ENCODE measurements at places on chromosomes 2 and 18. TPM values are rescaled to one million over a fixed set of nuclear protein-coding genes. Genes with fewer than 3 reads are reported as not detected.
A peak's percentile ranks its signal among the peaks of the same experiment; 100 is the strongest.

- DNase-seq, result peak; percentile 27
- no peaks in the 10 kb centered on the region for H3K36me3 ChIP-seq
- H3K27me3 ChIP-seq, result no peaks in the 10 kb centered on the region
- no peak overlapping the region for H3K27ac ChIP-seq
- no peaks in the 10 kb centered on the region for H3K4me1 ChIP-seq
Observed at GRCh38 chr2:128424406-128425171, 105.9 kb upstream of the HS6ST1 start.

DNA sequence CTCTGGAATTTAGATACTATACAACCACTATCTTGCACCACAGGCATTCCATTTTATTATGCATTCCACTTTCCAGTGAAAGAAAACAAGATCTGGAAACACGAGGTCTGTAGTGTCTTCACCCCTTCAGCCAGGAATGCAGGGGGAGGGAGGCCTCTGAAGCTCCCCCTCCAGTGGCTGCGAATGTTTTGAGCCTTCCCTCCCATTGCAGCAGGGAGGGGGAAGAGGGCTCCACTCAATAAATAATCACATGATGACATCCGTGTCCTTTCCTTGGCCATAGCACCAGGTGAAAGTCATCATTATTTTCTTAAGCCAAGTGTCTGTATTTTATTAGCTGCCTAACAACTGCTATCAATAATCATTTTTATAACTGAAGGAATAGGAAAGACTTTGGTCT lies 38.6 kb downstream of the ALPK2 start:
- H3K4me3 ChIP-seq, result no peak overlapping the region
- H3K4me1 ChIP-seq, result peaks cover 18% of the 10 kb centered on the region

DNA sequence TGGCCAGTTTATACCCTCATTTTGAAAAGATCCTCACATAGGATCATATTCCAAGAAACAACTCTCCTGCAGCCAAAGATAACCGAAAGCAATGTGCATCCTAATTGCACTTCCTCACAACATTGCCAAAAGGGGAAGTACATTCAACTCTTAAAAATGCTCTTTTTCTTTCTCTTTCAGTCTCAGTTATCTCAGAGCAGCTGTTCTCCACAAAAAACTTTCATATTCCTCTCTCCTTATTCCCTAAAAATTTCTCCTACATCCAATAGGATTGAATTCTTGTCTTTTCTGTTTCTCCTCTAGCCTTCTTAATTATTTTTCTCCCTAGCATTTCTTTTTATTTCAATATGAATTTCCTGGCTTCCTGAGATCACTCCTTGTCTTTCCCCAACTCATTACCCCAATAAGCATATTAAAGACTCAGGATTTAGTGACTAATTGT lies 7.4 kb upstream of the VRK2 start:
- no peaks in the 10 kb centered on the region for H3K27me3 ChIP-seq
- no peak for DNase-seq
- no peak overlapping the region for H3K27ac ChIP-seq
- H3K4me3 ChIP-seq, result no peak overlapping the region

DNA sequence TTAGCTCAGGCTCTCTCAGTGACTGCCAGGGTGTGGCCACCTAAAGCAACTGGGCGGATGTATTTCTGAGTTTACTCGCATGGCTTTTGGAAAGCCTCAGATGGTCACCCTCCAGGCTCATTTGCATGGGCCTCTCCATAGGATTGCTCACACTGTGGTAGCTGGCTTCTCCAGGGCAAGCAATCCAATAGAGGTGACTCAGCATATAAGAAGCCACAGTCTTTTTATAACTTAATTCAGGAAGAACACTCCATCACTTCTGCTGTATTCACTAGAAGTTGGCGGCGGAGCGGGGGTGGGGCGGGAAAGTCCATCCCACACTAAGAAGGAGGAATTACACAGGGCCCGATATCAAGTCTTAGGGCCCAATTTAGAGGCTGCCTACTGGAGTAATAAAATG lies 3.6 kb upstream of the DOK6 start:
- no peak overlapping the region for H3K4me3 ChIP-seq
- H3K36me3 ChIP-seq, result no peaks in the 10 kb centered on the region
- no peak overlapping the region for H3K27ac ChIP-seq
- peaks cover 2% of the 10 kb centered on the region for H3K27me3 ChIP-seq
- DNase-seq, result no peak
- peaks cover 11% of the 10 kb centered on the region for H3K4me1 ChIP-seq

GRCh38 chr18:2971741-2972552 lies 41.0 kb downstream of the LPIN2 start:
- DNase-seq, result peak; percentile 69
- peaks cover 63% of the 10 kb centered on the region for H3K4me1 ChIP-seq
- H3K4me3 ChIP-seq, result no peak overlapping the region
- no peaks in the 10 kb centered on the region for H3K36me3 ChIP-seq
- no peaks in the 10 kb centered on the region for H3K27me3 ChIP-seq

DNA sequence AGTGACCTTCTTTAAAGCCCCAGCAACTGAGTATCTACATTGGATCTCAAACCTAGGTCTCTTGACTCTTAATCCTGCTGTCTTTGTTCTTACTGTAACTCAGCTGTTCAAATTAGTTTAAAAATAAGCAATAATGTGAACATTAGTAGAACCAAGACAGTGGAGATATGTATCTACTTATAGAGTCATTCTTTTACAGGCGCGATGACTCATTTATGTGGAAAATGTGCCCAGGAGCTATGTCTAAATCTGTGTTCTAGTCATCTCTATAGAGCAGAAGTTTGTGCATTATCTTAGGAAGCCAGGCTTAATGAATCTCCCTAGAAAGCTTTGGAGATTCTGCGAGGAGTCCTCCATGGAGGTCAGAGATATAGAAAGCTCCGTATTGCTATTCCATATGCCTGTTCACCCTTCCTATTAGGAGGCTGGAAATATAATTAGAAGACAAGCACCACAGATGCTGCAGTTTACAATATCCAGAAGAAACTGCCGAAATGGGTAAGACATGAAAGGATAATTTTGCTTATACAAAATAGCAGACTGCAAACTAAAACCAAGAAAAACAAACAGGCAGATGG lies 211.6 kb downstream of the TRIB2 start:
- H3K36me3 ChIP-seq, result no peaks in the 10 kb centered on the region
- H3K4me1 ChIP-seq, result peaks cover 34% of the 10 kb centered on the region
- H3K4me3 ChIP-seq, result no peak overlapping the region
- H3K27me3 ChIP-seq, result no peaks in the 10 kb centered on the region
- H3K27ac ChIP-seq, result peak overlapping the region; percentile 41

DNA sequence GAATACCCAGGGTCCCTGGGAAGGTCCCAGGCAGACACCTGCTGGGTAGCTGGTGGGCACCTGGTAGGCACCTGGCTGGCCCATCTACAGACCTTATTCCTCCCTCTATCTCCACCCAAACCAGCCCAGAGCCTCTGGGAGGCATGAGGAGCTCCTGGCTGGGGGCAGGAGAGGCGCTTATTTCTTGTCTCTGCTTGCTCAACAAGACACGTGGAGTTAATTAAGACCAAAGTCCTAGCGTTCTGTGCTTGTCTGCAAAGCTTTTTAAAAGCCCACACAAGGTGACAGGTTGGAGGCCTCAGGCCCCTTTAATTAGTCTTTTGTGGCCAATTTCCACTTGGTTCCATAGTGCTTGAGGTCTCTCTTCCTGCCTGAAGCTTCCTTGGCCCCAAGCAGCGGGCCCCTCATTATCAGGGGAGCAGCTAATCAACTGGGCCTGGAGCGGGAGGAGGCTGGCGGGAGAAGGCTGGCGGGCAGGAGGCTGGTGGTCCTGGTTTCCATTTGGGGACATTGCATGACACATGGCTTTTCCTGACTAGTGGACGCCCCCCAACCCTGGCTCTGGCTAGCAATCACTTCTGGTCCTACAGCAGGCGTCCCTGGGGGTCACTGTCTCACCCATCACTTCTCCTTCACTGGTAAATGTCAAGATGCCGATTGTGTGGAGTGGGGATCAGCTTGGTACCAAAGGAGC lies 65.4 kb upstream of the HDAC4 start:
- no peaks in the 10 kb centered on the region for H3K27me3 ChIP-seq
- no peaks in the 10 kb centered on the region for H3K36me3 ChIP-seq
- DNase-seq, result peak; percentile 53
- H3K4me3 ChIP-seq, result no peak overlapping the region
- H3K27ac ChIP-seq, result no peak overlapping the region
- peaks cover 10% of the 10 kb centered on the region for H3K4me1 ChIP-seq

- H3K27me3 ChIP-seq, result peaks cover 20% of the 10 kb centered on the region
- H3K27ac ChIP-seq, result no peak overlapping the region
- no peak overlapping the region for H3K4me3 ChIP-seq
- no peaks in the 10 kb centered on the region for H3K4me1 ChIP-seq
Observed at GRCh38 chr18:37577051-37577611, 11.5 kb upstream of the CELF4 start.

DNA sequence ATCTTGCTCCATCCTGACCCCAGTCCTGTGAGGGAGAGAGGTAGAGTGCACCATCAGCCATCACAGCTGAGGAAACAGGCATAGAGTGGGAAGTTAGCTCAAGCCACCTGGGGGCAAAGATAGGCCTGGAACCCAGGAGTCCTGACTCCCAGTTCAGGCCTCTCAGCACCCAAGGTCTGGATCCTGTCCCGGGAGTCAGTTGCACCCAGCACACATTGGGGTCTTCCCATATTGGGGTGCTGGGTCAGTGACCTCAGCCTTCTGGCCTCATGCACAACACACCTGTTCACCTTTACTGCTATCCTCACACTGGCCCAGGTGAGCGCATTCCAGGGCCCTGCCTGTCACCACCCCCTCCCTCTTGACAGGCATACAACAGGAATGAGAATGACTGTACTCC lies 24.7 kb downstream of the ST8SIA5 start:
- H3K4me1 ChIP-seq, result no peaks in the 10 kb centered on the region
- H3K27ac ChIP-seq, result no peak overlapping the region
- no peaks in the 10 kb centered on the region for H3K27me3 ChIP-seq
- DNase-seq, result no peak
- H3K4me3 ChIP-seq, result no peak overlapping the region
- H3K36me3 ChIP-seq, result no peaks in the 10 kb centered on the region

DNA sequence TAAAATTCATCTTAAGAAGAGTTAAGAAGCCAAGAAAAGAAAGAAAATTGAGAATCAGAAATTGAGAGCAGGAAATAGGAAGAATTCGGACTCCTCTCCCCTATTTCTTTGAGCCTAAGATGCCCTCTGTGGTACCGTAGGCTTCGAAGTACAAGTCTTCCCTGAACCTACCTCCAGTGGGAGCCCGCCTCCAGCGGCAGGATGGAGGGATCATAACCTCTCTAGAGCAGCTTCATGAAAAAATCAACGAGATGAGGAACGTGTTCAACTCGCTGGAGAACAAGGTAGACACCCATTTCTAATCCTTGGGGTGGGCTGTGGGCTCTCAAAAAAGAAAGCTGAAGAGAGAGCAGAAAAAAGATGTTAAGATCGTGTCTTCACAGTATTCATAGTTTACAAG lies 36.3 kb downstream of the ARHGEF33 start:
- H3K4me1 ChIP-seq, result no peaks in the 10 kb centered on the region
- H3K27ac ChIP-seq, result no peak overlapping the region
- no peaks in the 10 kb centered on the region for H3K27me3 ChIP-seq

DNA sequence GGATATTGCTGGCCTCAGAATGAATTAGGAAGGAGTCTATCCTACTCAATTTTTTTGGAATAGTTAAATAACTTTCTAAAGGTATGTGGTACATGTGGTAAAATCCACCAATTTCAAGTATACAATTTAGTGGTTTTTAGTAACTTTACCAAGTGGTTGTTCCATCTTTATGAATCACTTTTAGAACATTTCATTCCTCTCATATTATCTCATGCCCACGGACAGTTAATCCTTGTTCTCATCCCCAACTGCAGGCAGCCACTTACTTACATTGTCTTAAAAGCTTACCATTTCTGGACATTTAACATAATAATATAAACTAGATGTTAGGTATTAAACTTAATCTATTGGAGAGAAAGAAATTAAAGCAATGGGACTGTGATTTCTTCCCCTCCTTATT lies 146.3 kb upstream of the ZC3H15 start:
- H3K27ac ChIP-seq, result no peak overlapping the region
- H3K36me3 ChIP-seq, result no peaks in the 10 kb centered on the region
- no peaks in the 10 kb centered on the region for H3K4me1 ChIP-seq
- DNase-seq, result no peak

DNA sequence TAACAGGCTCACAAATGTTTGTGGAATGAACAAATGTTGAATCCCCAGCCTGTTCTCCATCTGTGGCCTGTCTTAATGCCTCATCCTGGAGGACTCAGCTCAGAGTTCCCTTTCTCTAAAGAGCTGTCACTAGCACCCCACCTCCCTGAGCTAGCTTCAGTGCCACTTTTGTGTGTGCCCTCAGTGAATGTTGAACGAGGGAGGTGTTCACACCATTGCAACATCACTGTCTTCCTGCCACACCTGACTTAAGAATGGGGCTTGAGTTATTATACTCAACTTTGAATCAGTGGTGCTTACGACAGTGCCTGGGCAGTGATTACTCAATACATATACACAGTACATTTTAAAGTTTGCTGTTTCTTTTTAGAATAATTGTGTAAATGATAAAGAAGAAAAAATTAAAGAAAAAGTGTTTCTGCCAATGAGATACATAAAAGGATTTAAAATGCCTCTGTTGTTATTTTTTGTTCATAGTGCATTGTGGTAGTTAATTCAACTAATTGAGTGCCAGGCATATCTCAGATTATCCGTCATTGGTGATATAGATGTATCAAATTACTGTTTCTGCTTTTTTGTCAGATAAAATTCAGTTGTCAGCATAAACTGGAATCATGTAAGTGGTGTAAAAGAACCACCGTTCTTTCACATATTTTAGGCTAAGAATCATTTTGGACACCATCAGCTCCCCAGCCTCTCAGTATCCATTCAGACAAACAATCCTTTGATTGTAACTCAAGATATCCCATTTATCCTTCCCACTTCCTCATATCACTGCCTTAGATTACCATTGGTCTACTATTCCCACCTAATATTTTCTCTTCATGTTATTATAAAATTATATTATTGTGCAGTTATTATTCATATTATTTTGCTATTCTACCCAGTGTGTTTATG lies 304.7 kb downstream of the PTPRM start:
- no peak overlapping the region for H3K4me3 ChIP-seq
- H3K4me1 ChIP-seq, result peaks cover 24% of the 10 kb centered on the region
- no peaks in the 10 kb centered on the region for H3K27me3 ChIP-seq
- H3K36me3 ChIP-seq, result no peaks in the 10 kb centered on the region
- DNase-seq, result no peak
- H3K27ac ChIP-seq, result no peak overlapping the region

GRCh38 chr18:56676639-56677038 lies 25.5 kb downstream of the WDR7 start:
- H3K27ac ChIP-seq, result no peak overlapping the region
- DNase-seq, result no peak
- peaks cover 7% of the 10 kb centered on the region for H3K4me1 ChIP-seq
- H3K4me3 ChIP-seq, result no peak overlapping the region

GRCh38 chr18:58580623-58581022 lies 48.3 kb downstream of the ALPK2 start:
- H3K4me3 ChIP-seq, result no peak overlapping the region
- H3K27me3 ChIP-seq, result no peaks in the 10 kb centered on the region
- H3K36me3 ChIP-seq, result no peaks in the 10 kb centered on the region

Gene GFPT1
- 45.5 TPM for polyA plus RNA-seq

Gene GCG
- polyA plus RNA-seq, result 9.0 TPM

Gene AOX1
- 8.9 TPM for polyA plus RNA-seq

Gene DPYSL5
- not detected for polyA plus RNA-seq

Gene RAB11FIP5
- polyA plus RNA-seq, result 12.8 TPM

Gene DSC3
- under 0.01 TPM for polyA plus RNA-seq

Gene FTCDNL1
- 1.1 TPM for polyA plus RNA-seq

Gene SPAST
- 4.6 TPM for polyA plus RNA-seq

Gene POTEF
- polyA plus RNA-seq, result not detected

Gene IL1B
- polyA plus RNA-seq, result 32.4 TPM

Gene REG3A
- polyA plus RNA-seq, result 27.7 TPM

Gene RAB3GAP1
- polyA plus RNA-seq, result 18.6 TPM

Gene DSC2
- polyA plus RNA-seq, result 17.1 TPM

Gene CACNB4
- 0.23 TPM for polyA plus RNA-seq
